ENCODE measurements at places on chromosomes 7 and 10.

DNA sequence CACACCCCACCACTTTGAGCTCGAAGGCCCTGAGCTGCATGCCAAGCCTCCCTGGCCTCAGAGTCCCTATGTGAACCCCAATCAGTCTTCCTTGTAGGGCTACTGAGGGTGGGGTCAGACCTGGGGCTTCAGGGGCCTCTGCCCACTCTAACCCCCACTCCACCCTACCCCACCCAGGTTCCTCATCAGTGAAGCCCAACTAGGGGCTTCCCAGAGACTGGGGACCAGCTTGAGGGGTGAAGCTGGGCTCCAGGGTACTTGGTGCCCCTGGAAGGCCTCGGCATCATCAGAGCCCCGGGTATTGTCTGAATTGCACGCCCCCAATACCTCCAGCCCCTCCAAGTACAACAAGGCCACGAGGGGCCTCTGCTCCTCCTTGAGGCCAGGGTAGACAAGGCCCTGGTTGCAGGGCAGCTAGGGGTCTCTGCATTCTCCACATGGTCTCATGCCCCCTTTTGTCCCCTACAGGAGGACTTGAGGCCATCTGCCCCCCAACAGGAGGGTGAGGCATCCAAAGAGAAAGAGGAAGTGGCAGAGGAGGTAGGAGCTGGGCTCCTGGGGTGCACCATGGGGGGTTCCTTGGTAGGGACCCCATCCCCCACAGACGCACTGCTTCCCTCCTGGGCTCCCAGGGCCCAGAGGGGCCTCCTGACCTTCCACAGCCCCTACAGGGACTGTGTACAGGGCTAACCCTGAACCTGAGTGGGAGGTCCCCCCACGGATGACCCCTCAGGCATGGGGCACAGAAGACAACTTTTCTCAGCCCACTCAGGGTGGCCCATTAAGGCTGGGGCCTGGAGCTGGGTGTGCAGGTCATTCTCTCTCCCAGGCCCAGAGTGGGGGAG lies 4.0 kb downstream of the SNCG start:
- peak; percentile 81 for DNase-seq

DNA sequence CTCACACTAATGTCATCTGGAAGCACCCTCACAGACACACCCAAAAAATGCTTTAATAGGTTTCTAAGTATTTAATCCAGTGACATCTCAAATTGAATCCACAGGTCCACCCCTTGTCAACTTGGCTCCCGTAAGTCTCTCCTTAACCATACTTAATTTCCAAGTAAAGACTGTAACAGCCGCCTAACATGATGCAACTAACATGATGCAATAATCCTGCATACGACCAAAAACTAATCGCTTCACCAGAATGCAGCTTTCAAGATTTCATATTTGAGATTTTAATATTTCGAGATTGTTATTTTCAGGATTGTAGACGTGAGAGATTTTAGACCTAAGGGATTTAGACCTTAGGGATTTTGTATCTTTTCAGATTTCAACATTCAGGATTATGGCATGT lies 3.7 kb upstream of the HDAC9 start:
- DNase-seq, result peak; percentile 48

- no peak for DNase-seq
These were observed 367.7 kb upstream of the SHH start for GRCh38 chr7:156179872-156180390.

DNA sequence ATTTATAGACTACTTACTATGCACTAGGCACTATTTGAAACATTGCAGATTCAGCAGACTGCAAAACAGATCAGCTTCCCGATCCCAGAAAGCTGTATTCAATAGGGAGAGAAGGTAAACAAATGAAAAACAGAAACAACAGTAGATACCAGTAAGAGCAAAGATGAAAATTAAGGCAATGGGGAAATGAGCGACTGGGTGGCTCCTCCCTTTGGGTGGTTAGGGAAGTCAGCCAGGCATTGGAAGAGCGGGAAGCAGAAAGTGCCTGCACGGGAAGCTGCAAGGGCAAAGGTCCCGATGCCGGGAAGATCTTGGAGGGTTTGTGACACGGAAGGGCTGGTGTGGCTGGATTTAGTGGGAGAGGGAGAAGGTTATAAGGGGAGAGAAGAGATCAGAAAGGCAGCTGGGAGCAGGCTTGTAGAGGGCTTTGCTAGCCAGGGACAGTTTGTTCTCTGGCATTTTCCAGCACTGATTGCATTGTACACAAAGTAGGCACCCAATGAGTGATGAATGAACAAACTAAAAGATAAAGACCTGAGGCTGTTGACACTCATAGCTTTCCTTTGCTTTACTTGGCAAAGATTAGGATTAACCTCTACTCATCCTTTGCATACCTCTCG lies 67.8 kb downstream of the NAMPT start:
- no peak for DNase-seq

DNA sequence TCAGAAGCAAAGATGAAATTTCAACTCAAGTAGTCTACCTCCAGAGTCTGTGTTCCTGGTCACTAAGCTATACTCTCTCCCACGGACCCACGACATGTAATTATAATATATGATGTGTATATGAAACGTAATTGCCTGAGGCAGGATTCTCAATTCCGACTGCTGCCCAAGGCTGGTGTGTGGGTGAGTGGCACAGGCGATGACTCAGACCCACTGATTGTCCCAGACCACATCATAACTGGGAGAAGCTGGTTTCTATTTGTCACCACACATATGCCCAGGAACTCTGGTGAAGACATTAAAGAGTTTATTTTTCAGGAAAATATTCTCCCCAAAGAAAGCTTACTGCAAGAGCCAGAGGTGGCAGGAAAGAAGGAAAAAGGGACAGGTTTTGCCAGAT lies 219.3 kb downstream of the JAZF1 start:
- DNase-seq, result peak; percentile 45

- DNase-seq, result peak; percentile 65
These were observed 78.6 kb upstream of the C10orf90 start for GRCh38 chr10:126749015-126749655.

GRCh38 chr10:129646973-129647372 lies 179.9 kb downstream of the MGMT start:
- no peak for DNase-seq

DNA sequence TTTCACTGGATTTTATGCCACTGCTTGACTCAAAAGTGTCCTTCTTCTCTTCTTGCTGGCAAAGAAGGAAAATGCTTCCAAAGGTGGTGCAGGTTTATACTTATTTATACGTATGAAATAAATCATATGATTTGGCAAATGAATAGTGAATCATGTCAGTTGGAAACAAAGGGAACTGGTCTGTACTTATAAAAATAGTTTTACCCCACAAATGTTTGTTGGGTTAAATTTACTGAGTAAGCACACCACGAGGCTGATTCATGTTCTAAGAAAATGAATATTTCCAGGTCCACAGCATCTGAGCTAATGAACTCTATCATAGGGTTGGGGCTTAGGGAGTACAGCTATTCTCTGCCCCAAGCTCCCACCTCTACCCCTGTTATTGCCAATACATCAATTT lies 232.2 kb downstream of the TRIL start:
- DNase-seq, result no peak

GRCh38 chr7:153370092-153370491 lies 610.5 kb downstream of the ACTR3B start:
- peak; percentile 21 for DNase-seq

DNA sequence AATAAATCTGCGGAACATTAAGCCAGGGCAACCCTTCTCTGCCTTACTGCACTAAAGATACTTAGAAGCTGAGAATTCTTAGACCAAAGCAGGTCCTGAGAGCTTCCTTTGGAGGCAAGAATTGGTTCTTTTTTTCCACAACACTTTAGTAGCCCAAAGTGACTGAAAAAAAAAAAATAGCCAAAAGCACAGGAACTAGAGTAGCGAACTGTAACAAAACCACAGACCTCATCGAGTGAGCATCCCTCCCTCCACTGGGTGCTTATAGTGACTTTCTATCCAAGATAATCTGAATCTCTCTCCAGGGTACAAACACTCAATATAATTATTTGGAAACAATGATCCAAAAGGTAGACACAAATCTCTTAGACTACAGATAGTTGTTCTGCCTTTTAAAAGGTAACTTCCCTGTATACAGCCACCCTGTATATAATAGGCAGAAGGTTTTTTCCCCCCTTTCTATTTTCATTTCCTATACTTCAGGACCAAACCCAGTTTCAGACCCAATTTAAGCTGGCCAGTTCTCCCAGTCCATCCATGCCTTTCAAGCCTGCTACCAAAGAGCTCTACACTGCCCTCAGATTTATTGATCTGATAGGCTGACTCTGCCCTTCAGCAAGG lies 31.6 kb upstream of the KCNIP2 start:
- DNase-seq, result no peak

DNA sequence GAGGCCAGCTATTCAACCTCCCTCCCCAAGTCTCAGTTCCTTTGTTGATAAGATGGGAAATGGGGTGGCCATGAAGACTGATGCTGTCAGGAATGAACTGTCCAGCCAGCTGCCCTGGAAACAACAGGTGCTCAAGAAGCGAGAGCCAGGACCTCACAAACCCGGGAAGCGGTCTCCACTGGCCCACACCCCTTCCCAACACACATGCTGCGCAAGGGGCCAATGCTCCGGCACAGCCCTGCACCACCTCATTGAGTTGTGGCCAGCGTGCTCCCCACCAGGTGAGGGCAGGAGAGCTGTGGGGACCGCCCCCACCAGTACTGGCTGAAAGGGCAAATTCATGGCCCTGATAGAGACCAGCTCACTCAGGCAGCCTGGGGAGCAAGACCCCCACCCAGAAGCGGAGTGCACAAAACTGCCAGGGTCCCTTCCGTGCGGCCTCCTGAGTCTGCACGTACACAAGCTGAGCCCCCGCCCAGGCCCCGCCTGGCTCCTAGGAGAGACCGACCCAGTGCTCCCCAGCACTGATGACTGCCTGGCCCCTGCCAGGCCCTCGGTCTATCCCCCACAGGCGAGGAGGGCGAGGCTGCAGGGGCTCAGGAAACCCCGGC lies 216.6 kb downstream of the MAD1L1 start:
- DNase-seq, result no peak

GRCh38 chr10:70906031-70906783 lies 17.8 kb upstream of the PCBD1 start:
- no peak for DNase-seq

DNA sequence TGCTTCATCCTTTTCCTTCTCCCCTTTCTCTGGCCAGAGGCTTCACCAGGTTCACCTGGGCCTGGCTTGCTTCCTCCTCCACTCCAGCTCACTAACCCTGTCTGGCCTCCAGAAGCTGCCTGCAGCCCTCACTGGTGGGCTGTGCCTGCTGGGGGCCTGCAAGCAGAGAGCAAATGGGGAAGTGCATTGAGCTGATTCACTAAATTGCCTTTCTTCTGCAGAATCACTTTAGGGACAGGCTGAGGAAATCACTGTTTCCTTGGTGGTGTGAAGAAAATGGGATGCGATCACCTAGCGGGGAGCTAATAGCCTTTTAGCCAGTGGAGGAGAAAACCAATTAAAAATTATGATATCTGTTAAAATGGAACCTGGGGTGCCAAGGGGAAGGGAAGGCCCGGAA lies 3.0 kb downstream of the RET start:
- peak; percentile 68 for DNase-seq

DNA sequence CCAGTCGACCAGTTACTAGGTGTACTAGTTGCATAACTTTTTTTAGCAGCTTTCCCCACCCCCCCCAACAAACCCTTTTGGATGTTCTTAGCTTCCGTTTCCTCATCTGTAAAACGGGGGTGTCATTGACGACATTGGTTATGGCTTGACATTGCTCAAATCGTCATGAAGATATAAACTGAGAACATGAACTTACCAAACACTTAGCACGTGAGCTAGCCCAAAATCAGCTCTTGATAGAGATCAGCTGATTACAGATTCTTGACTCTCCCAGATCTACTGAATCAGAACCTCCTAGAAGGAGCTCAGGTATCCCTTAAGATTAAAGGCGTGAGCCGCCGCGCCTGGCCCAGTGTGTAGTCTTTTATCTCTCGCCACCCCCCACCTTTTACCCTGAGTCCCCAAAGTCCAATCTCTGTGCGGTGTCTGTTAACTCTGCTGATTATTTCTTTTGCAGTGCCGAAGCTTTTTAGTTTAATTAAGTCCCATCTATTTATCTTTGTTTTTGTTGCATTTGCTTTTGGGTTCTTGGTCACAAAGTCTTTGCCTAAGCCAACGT lies 1.0 kb upstream of the GNA12 start:
- peak; percentile 42 for DNase-seq

DNA sequence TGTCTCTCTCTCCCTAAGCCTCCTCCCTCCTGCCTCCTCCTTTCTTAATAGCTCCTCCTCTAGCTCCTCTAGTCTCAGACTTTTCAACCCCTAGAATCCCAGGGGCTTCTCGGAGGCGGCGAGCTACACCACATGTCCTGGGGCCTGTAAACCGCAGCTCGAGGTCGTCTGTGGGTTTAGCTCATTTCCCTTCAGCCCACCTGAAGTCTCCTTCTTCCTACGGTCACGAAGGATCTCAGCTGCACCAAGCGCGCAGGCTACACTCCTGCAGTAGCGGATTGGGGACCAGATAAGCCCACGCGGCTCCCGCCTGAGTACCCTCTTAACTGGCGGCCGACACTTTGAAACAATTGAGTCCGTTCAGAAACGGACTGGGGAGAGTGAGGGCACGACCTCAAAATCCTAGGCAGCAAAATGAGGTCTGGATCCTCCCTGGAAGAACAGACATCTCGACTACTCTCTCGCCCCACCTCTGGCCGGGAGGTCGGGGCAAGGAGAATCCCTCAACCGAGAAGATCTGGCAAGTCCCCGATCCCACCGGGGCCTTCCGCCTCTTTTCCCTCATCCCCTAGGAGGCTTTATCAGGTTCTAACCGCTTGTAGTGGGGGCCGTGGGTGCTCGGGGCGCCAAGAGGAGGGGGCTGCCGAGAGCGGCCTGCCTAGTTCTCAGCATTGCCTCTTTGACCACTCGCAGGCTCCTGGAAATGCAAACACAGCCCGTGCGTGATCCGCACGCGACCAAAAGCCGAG lies 1.3 kb upstream of the SORCS3 start:
- DNase-seq, result no peak

DNA sequence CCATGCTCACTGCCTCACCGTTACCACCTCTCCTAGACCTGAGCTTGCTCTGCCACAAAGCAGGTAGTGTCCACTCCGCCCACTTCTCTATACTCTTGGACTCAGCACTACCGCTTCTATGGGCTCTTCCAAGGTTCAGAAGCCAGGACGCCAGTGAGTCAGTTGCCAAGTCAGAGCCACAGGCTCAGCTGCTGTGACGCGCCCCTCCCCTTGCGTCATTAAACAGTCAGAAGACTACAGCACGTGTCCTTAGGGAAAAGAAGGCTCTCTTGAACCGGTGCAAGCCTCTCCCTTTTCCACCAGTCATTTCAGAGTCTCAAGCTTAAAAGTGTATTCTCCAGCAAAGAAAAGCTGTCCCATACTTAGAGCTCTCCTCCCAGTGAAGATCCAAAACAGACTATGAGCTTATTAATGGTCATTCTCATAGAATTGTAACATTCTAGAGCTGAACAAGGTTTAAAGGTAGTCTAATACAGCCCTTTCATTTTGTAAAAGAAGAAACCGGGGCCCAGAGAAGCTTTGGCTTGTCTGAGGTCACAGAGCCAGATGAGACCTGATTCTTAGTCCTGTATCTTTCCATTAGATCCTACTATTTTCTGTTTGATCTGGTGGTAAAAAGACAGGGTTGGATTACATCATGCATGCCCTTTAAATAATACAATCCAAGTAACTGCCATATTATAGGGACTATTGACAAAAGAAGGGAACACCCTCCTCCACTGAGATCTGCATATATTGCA lies 40.9 kb upstream of the MET start:
- peak; percentile 88 for DNase-seq

Measured in NB4 (cell line).